ENCODE measurements at places on chromosomes 3 and 15. TPM values are rescaled to one million over a fixed set of nuclear protein-coding genes. Genes with fewer than 3 reads are reported as not detected.

FBXO22 gene
- total RNA-seq: 50.5 TPM

- DNase-seq: no peak
Observed at GRCh38 chr3:149142682-149143081, 13.2 kb downstream of the HPS3 start.

DNA sequence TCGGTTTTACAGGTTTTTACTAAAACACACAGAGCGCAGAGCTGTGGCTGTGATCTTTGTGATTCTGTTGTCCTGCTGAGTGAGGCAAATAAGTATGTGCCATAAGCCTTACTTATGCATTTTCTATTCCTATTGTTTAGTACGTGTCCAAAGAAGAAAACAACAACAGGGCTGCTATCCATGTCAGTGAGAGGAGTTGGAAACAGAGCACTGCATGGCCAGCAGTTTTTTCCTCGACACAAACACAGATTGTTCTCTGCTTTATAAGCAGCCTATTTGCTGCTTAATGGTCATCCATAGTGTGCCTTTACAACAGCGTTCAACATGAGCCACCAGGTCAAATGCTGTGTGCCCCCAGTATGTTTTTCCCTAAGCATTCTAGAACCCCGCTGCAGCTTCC lies 79.8 kb downstream of the SHQ1 start:
- no peak for DNase-seq

DNA sequence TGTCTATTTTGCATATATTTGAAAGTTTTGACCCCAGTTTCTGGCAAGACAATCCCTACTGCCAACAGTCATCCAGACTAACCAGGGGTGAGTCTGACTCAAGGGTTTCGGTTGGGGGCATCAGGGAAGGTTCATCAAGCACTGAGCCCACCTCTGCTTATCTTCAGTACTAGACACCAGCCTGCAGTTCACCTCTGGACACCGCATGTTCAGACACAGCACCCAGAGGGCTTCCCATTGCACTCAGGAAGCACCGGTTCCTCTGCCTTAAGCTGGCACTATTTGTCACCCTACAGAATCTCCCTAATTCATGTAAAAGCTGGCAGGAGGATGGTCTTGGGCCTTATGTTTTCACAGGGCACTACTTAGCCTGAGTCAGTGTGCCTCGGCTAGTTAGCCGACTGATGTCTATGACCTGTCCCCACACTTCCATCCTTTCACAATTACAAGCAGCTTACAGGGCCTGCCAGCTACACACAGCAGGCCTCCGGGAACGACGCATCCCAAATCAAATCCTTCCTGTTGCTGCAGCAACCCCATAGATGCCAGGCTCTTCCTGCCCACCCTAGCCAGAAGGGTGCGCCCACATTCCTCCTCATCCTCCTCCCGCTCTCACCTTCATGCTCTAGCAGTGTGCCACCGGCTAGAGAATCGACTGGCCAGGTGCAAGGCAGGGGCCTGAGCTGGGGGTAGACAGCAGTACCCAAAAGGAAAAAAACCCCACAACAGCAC lies 52.5 kb downstream of the SH3BP5 start:
- DNase-seq: no peak

DNA sequence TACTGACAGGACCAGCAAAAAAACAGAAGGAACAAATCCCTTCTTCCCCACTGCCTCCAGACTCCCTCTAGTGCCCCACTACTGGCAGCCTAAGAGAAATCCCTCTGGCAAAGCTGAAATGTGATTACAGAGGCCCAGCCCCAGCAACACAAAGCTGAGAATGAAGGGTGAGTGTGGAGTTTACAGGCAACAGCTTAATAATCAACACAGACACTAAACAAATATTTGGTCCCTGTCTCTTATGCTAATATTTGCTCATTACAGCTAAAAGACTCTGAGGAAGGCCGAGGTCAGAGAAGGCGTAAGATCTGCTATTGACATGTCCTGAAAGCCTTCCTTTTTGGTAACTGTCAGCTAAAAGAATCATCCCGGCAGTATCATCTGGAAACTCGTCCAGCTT lies 308.5 kb upstream of the RASGRP1 start:
- peak; percentile 39 for DNase-seq

GRCh38 chr3:160010578-160010977 lies 21.9 kb downstream of the IL12A start:
- no peak for DNase-seq

SLC22A13 gene
- 0.29 TPM for total RNA-seq

NR2E3 gene
- total RNA-seq: not detected

DNA sequence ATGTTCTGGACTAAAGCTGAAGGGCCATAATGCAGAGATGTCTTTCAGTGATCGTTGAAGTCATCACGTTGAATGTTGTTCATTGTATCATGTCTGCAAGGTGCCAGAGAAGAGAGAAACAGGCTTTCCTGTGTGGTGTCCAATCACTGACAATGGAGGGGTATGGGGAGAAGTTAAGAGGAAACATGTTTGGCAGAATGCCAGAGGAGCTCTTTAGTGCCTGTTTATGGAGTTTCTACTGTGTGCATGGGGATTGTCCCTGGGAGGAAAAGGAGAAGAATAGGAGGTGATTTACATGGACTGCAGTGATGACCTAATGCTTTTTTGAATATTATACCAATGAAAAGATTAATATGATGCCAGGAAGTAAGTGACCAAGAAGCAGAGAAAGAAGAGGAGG lies 11.7 kb downstream of the SCAANT1 start:
- no peak for DNase-seq

DNA sequence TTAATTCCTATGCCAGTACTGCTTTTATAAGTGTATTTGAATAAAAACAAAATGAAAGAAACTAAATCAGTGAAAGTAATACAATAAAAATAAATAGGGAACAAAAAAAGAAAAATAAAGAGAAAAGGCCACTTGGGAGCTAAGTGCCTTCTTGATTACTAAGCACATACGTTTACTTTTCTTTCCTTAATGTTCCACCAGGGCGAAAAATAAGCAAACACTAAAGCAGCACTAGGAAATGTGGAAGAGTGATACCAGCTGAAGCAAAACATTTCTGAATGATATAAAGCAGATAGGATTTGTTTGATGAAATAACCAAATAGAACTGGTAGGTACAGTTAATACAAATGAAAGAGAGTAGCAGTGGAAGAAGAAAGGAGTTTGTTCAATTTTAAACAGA lies 132.8 kb upstream of the ZPLD1 start:
- no peak for DNase-seq

- no peak for DNase-seq
Observed at GRCh38 chr3:414063-414462, 217.5 kb downstream of the CHL1 start.

- DNase-seq: no peak
Observed at GRCh38 chr3:38264353-38264771, 1.2 kb upstream of the SLC22A13 start.

NTRK3 gene
- total RNA-seq: 1.3 TPM

GRCh38 chr3:29441422-29441821 lies 160.6 kb downstream of the RBMS3 start:
- no peak for DNase-seq

FSIP1 gene
- total RNA-seq: 2.1 TPM

DNA sequence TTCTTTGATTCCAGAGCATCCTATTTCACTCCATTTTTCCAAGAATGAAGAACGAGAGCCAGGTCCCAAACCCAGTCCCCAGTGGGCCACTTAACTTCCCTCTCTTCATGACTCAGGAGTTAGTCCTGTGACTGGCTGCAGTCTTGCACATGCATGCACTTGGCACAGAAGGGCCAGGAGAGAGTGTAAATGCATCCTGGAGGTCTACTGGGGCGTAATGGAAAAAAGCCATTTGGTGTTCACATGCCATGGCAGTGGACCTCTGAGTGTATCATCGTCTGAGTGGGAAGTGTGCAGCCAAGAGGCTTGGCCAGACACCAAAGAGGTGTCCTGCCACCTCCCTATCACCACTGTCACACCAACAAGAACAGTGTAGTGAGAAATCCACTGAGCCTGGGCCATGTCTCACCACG lies 15.1 kb upstream of the RFTN1 start:
- no peak for DNase-seq

Measured in RPMI7951 (cell line).